GM23248 (cell line): ENCODE measurements at places on chromosomes 12 and 14.

DNA sequence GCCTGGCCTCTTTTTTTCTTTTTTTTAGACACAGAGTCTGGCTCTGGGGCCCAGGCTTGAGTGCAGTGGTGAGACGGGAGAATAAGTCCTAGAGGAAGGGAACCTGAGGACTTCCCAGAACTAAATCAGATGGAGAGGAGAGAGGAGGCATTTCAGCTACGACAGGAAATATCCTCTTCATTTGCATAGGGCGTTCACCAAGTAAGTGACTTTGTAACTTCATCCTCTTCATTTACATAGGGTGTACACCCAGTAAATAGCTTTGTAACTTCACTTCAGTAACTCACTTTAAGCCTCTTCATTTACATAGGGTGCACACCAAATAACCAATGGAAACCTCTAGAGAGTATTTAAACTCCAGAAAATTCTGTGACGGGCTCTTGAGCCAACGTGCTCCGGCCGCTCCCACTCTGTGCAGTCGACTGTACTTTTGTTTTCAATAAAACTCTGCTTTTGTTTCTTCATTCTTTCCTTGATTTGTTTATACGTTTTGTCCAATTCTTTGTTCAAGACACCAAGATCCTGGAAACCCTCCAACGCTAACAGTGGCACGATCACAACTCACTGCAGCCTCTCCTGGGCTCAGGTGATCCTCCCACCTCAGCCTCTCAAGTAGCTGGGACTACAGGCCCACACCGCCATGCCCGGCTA is 21.4 kb upstream of the ANKRD9 start:
- no peaks in the 10 kb centered on the region for H3K27me3 ChIP-seq
- H3K4me1 ChIP-seq = no peaks in the 10 kb centered on the region
- H3K4me3 ChIP-seq = no peak overlapping the region
- no peak overlapping the region for H3K27ac ChIP-seq
- H3K36me3 ChIP-seq = no peaks in the 10 kb centered on the region

- H3K27me3 ChIP-seq = no peaks in the 10 kb centered on the region
- H3K4me1 ChIP-seq = 0 out of 2 replicates have a peak, but pooled peaks cover 7% of the 10 kb centered on the region
- no peaks in the 10 kb centered on the region for H3K36me3 ChIP-seq
- H3K27ac ChIP-seq = no peak overlapping the region
- H3K4me3 ChIP-seq = no peak overlapping the region
- DNase-seq = peak; percentile 48
Measured at GRCh38 chr14:87805315-87805723, 187.7 kb downstream of the GALC start.

DNA sequence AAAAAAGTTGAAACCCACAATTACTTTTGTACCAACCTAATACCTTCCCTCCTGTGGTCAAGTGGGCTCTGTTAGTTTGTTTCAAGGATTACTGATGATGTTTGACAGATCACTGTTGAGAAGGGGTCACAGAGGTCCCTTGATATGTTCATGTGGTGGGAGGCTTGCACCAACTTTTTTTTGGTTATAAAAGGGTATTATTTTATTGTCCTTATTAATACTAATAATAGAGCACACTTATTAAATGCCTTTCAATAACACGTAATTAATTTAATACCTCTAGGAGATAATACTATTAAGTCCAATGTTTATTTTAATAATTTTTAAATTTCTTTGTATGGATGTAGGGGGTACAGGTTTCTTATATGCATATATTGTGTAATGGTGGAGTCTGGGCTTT is 4.4 kb downstream of the UBE3B start:
- no peak for DNase-seq
- H3K4me1 ChIP-seq = peaks cover 13% of the 10 kb centered on the region
- no peak overlapping the region for H3K27ac ChIP-seq
- H3K36me3 ChIP-seq = peaks cover 30% of the 10 kb centered on the region

GRCh38 chr12:42085594-42085993 is 59.1 kb downstream of the GXYLT1 start:
- no peak overlapping the region for H3K4me3 ChIP-seq
- H3K27me3 ChIP-seq = no peaks in the 10 kb centered on the region
- H3K4me1 ChIP-seq = peaks cover 15% of the 10 kb centered on the region
- H3K27ac ChIP-seq = no peak overlapping the region
- H3K36me3 ChIP-seq = no peaks in the 10 kb centered on the region; the same call in 1 of the 2 replicates

GRCh38 chr14:64806202-64806861 is 73.4 kb downstream of the SPTB start:
- H3K4me1 ChIP-seq = peaks cover 28% of the 10 kb centered on the region
- no peak overlapping the region for H3K4me3 ChIP-seq
- H3K27ac ChIP-seq = peak overlapping the region; percentile 70
- DNase-seq = peak; percentile 89
- H3K27me3 ChIP-seq = no peaks in the 10 kb centered on the region

DNA sequence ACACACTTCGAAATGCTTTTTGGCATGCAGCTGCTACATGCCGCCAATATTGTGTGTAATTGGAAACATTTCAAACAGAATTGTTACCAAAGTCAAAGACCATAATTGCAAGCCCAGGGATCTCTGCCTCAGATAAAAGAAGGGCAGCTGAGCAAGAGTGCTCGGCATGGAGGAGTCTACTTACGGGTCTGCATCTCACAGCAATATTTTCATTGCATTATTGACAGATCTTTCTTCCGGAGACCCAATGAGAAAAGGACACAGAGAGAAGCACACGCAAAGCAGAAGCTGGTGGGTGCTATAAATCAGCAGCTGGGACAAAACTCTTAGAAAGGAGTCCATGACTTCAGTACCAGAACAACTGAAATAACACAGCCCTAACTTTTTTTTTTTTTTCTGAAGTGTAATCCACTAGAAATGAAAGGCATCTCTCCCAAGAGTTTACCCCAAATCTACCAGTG is 4.9 kb downstream of the PRICKLE1 start:
- DNase-seq = peak; percentile 17
- H3K4me1 ChIP-seq = peaks cover 49% of the 10 kb centered on the region
- H3K4me3 ChIP-seq = peak overlapping the region; percentile 12
- 0 out of 2 replicates have a peak overlapping the region, but pooled peaks have one; percentile 3 for H3K27ac ChIP-seq

DNA sequence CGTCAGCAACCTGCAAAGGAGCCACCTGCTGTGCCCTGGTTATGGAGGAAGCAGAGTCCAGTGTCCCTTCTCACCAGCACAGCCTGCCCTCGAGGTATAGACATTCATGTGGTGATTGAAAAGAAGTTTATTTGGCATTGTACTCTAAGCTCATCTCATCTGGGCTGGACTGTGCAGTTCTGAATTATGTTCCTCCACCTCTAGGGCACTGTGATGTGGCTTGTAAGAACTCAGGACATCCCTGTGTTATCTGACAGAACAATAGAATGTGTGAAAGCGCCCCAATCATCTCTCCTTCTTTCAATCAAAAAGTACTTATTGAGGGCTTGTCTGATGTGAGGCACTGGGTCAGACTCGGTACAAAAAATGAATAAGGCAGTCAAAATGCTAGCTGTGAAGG is 140.1 kb downstream of the DHRS2 start:
- H3K4me3 ChIP-seq = no peak overlapping the region
- peaks cover 27% of the 10 kb centered on the region for H3K27me3 ChIP-seq
- no peak overlapping the region for H3K27ac ChIP-seq
- no peaks in the 10 kb centered on the region for H3K4me1 ChIP-seq

DNA sequence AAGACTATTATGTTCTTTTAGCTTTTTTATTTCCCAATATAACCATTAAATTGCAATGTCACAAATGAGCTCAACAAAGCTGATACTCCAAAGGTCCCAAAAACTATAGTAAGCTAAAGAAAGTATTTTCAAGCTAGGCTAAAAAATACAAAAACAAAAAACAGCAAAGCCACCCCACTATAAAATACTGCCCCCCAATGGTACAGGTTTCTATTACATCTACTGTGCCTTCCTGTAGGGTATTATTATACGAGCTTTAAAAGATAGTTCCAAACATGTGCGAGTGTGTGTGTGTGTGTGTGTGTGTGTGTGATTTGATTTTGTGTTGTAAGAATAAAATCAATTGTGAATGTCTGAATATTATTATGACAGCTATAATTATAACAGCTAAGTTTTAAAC is 1.1 kb downstream of the IFNG start:
- H3K4me3 ChIP-seq = no peak overlapping the region
- no peaks in the 10 kb centered on the region for H3K36me3 ChIP-seq
- peaks cover 40% of the 10 kb centered on the region for H3K27me3 ChIP-seq
- H3K27ac ChIP-seq = no peak overlapping the region
- DNase-seq = peak; percentile 29

DNA sequence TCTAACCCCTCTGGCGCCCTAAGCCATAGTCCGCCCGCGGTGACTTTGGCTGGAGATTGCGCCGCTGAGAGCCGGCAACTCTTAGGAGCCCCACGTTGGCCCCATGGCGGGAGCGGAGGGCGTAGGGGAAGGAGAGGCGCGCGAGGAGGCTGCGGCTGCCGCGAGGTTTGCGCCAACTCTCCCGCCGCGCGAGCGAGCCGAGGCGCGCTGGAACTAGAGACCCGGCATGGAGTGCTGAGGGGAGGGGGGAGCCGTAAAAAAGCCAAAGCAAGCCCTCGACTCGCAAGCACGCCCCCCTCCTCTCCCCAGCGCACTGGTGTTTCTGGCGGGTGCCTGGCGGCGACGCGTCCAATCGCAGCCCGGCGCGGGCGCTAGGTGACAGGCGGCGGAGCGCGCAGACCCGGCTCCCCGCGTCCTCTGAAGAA is at the start of gene SYT10:
TSS of gene SYT10 (minus strand) at position 233 of the 425 bp plus-strand sequence. CDS start 297 bp downstream, outside the sequence.
- no peak within 1 kb of the TSS for H3K27ac ChIP-seq
- peak within 1 kb of the TSS; percentile 74 for H3K4me3 ChIP-seq
- no peaks in the 10 kb centered on the region for H3K36me3 ChIP-seq
- H3K4me1 ChIP-seq = no peaks in the 10 kb centered on the region
- peaks cover 38% of the 10 kb centered on the region for H3K27me3 ChIP-seq
- peak; percentile 19 for DNase-seq

GRCh38 chr12:89547101-89547500 is 21.3 kb upstream of the POC1B start:
- peak; percentile 17 for DNase-seq
- H3K4me1 ChIP-seq = peaks cover 10% of the 10 kb centered on the region; the same call in 1 of the 2 replicates
- no peak overlapping the region for H3K27ac ChIP-seq
- H3K4me3 ChIP-seq = no peak overlapping the region

DNA sequence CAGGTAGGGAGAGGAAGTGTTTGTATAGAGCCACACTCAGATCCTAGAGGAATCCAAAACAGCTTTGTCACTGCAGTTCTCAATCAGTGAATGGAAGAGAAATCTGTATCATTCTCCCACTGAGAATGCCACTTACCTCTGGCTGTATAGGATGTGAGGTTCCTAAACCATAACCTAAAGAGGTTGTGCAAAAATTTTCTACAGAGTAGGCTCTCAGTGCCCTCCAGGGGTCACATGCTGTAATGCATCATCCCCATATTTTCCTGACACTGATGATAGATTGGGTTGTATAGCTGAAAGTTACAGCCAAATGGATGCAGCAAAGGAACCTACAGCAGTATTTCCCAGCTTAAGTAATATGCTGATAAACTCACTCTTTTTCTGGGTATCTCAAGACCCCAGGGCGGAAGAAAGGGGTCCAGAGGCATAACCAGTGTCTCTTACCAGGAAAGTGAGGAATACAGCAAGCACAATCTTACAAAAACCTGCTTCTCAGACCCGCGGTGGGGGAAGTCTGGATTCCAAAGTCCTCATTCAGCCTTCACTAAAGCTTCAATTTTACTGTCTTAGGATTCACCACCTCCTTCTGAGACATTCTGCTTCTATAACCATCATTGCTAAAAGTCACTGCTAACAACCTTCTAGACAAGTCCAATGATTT is 3.8 kb downstream of the BCDIN3D start:
- no peaks in the 10 kb centered on the region for H3K27me3 ChIP-seq
- H3K4me3 ChIP-seq = no peak overlapping the region
- H3K36me3 ChIP-seq = no peaks in the 10 kb centered on the region
- H3K27ac ChIP-seq = no peak overlapping the region

GRCh38 chr12:103799857-103800771 is 40.9 kb downstream of the NT5DC3 start:
- H3K4me1 ChIP-seq = peaks cover 38% of the 10 kb centered on the region
- no peaks in the 10 kb centered on the region for H3K36me3 ChIP-seq
- H3K27ac ChIP-seq = no peak overlapping the region
- H3K27me3 ChIP-seq = no peaks in the 10 kb centered on the region
- H3K4me3 ChIP-seq = no peak overlapping the region
- peak; percentile 56 for DNase-seq

- no peak for DNase-seq
- H3K36me3 ChIP-seq = no peaks in the 10 kb centered on the region
- no peak overlapping the region for H3K4me3 ChIP-seq
Measured at GRCh38 chr12:3991798-3992580, 118.8 kb upstream of the PARP11 start.

DNA sequence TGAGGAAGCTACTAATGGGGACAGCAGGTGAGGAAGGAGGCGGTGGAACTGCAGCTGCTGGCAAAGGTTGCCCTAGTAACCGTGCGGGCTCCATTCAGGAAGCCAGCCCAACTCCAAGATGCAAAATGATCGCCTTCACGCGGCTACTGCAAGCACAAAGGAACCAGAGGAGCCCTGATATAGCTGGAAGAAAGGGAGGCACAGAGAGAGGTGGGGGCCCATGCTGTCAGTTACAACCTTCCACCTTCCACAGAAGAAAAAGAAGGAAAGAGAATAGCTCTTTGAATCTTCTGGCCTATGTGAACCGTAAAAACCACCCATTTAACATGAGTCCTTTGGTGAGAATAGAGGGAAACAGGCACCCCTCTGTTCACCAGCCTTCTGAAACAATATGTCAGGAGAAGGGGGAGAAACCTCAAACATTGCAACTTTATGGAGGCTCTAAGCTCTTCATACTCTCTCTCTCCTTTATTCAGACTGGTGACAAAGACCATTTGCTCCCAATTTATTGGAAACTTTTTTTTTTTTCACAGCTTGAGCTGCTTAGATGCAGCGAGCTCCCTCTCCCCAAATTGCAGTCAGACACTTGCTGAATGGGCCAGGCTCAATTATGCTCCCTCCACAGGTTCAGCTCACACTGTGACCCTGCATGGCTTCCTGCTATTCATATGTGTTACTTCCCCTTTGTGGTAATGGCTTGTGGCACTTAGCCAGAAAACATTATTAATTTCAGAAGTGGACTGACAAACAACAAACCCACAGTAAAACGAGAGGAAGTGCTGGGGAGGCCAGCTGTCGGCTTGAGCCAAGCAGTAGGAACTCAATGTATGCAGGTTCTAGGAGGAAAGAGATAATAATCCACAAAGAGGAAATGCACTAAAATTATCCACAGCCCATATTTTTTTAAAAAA is 6.2 kb downstream of the DUSP6 start:
- peaks cover 32% of the 10 kb centered on the region for H3K36me3 ChIP-seq
- peaks cover 34% of the 10 kb centered on the region for H3K4me1 ChIP-seq
- DNase-seq = peak; percentile 37
- H3K27ac ChIP-seq = peak overlapping the region; percentile 0; the same call in 1 of the 2 replicates

DNA sequence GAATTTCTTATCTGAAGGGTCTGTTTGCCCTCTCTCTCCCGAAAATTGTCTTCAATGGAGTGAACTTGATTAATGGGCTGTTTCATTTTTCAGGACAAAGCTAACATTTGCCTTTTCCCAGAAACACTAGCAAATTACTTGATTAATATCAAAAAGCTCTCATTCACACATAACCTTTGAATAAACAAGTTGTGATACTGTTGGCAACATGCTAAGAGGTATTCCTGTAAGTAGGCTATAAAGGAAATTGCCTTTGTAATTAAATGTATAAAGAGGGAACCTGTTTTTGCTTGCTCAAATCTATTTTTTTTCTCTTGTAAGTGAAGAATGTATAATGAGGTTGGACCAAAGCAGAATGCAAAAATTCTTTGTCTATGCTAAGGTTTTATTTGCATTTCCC is 457.2 kb downstream of the TMTC2 start:
- no peak for DNase-seq
- H3K27me3 ChIP-seq = no peaks in the 10 kb centered on the region
- H3K4me3 ChIP-seq = no peak overlapping the region
- H3K4me1 ChIP-seq = no peaks in the 10 kb centered on the region

- no peaks in the 10 kb centered on the region for H3K4me1 ChIP-seq
- H3K36me3 ChIP-seq = no peaks in the 10 kb centered on the region
- no peaks in the 10 kb centered on the region for H3K27me3 ChIP-seq
- no peak overlapping the region for H3K4me3 ChIP-seq
Measured at GRCh38 chr12:88272456-88272855, 130.3 kb downstream of the TMTC3 start.

GRCh38 chr14:35535483-35536112 is 1.6 kb downstream of the INSM2 start:
- H3K4me1 ChIP-seq = 0 out of 2 replicates have a peak, but pooled peaks cover 3% of the 10 kb centered on the region
- no peak overlapping the region for H3K27ac ChIP-seq
- peak overlapping the region; percentile 56 for H3K4me3 ChIP-seq
